ENCODE measurements at places on chromosomes 7 and 10. TPM values are rescaled to one million over a fixed set of nuclear protein-coding genes. Genes with fewer than 3 reads are reported as not detected.

- DNase-seq: no peak
These were observed 65.5 kb downstream of the PYROXD2 start for GRCh38 chr10:98349508-98349922.

- no peak for DNase-seq
These were observed 30.2 kb downstream of the USP6NL start for GRCh38 chr10:11581213-11581612.

DNA sequence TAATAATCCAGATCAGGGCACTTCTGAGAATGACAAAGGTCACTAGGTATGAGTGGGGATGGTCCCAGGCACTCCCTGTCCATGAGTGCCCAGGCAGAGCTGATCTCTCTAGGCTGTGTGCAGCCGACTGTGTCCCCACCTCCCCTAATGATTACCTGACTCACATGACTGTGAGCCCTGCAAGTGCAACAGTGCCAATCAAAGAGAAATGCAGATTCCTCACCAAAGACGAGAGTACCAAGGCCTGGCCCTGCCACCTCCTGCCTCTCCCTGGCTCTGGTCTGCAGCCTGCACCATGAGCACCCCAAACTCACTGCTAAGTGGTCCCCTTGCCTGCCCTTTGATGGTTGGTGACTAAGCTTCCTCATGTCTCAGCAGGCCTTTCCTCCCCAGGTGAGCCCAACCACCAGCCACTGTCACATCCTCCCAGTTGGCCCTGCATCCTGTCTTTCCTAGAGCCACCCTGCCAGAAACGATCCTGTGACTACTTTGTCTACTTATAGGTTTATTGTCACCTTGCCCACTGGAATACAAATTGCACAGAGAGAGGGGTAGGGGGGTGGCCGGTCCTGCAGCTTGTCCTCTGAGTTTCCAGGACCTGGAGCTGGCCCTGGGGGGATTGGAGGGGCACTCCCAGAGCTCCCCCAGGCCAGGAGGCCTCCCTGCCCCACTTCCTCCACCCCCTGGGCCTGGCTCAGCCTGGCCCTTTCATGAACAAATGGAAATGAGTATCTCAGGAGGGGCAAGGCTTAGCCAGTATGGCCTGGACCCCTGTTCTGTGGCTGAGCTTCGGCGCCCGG lies 22.4 kb upstream of the GDF10 start:
- DNase-seq: no peak

- no peak for DNase-seq
These were observed 33.8 kb downstream of the MAP3K8 start for GRCh38 chr10:30467651-30468338.

The CTAGE8 gene
- total RNA-seq: not detected

DNA sequence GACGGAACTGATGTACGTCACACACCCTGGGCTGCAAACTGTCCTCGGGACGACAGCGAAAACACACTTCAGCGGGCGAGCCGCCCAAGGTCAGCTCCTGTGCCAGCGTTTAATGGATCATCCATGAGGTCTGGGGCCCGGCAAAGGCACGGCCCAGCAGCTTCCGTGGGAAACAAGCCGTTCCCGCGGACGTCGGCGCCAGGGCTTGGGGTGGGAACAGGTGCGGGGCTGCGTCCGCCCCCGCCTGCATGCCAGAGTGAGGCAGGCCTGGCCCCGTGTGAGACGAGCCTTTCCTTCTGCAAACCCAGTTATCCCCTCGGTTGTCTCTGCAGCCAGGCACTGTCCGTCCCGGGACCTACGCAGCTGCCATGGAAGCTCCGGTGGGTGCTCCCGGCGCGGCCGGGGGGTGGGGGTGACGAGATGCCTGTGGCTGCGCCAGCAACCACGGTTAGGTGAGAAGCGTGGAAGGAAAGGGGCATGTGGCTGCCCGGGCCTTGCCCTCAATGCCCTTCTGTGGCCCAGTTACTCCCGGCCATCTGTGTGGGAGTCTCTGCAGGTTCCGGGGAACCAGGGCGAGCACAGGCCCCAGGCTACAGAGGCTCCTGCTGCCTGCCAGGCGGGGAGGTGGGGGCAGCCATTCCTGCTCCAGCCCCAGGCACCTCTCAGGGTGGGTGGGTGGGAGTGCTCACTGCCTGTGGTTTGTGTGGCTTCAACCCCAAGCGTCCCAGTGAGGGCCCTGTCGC lies 42.2 kb upstream of the PDGFA start:
- DNase-seq: no peak

The PBLD gene
- 1.3 TPM for total RNA-seq

The VIPR2 gene
- total RNA-seq: 0.45 TPM

- no peak for DNase-seq
These were observed 27.0 kb upstream of the BMS1 start for GRCh38 chr10:42755556-42756093.

The SNCG gene
- total RNA-seq: not detected

DNA sequence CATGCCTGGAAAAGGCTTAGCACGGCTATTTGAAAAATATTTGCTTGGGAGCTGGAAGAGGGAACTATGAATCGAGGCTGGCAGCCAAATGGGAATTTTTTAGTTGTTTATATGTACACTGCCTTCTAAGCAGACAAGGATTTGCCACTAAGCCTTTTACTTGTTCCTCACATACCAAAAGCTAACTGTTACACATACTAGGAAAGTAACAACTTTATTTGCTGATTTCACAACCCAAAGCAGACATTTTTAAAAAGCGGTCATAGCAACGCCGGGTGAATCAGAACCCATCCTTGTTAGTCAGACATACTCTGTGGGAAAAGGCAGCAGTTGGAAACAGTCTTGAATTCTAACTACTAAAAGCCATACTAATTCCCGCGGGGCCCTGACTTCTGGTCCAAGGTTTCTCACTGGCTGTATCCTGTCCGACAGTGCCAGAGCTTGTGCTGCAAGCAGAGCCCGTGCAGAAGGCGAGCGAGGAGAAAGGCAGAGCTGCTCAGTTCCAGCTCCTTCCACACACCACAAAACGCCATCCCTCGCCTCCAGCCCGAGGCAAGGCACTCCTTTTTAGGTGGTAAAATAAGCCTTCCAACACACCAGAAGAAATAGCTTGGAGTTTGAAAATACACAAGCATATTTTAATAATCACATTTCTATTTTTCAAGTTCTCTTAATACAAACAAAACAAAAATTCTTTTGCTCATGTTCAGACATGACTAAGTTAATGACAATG lies 89.2 kb downstream of the RNF216 start:
- no peak for DNase-seq

DNA sequence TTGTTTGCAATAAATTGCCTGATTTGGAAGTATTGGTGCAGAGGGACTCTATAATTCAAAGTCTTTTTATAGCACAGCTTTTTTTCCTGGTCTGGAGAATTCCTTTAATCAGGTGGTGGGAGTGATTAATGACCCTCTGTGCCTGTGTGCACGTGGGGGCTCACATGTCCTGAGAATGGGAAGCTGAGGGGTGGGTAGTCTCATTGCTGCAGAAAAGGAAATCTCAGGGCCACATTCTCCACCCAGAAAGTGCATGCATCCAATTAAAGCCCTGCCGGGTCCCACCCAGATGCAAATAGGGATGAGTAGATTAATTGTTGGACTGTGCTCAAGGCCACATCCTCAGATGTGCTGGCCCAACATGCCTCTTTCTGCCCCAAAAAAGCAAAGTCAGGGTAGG lies 324.7 kb downstream of the CXCL12 start:
- DNase-seq: no peak

- peak; percentile 81 for DNase-seq
These were observed 537 bp upstream of the MRPS24 start for GRCh38 chr7:43869867-43870240.

DNA sequence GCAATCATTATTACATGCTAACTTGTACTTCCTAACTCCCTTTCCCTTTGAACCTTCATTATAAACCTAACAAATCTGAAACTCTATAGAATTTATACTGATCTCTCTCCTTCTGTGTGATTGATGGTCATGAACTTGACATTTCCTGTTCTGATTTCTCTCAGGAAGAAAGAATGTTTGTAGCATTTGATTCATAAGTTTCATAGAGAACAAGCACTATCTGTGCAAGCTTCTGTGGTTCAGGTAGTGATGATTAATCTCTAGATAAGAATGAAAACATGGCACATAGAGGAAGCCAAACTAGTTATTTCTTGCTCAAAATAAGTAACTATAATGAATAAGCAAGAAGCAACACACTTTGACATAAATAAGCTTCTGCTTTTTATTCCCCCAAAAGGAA lies 34.2 kb downstream of the TFPI2 start:
- DNase-seq: no peak

GRCh38 chr7:21251151-21251800 lies 176.6 kb upstream of the SP4 start:
- no peak for DNase-seq

The OPN1SW gene
- not detected for total RNA-seq

- peak; percentile 63 for DNase-seq
These were observed 578 bp downstream of the CACUL1 start for GRCh38 chr10:118754229-118754555.

DNA sequence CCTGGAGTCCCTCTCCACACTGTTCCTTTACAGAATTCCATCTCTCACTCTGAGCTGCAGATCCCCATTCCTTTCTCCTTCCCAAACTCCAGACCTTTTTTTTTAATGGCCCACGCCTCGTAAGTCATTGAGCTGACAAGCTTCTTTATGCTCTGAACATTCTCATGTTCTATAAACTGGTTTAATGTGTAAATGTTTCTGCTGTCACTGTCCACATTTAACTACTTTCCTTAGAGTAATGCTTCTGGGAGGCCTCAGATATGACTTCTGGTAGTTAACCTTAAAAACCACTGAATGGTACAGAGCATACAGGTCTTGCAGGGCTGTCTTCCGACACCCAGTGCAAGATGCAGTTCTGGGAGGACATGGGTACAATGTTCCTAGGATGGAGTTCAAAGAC lies 71.1 kb upstream of the CAMK2B start:
- no peak for DNase-seq

The ANKRD61 gene
- total RNA-seq: not detected

The BHLHA15 gene
- 2.4 TPM for total RNA-seq

All from natural killer cell treated with Interleukin-12 subunit alpha and Interleukin-12 subunit beta and Interleukin-15 and Interleukin-18, amount 100 ng/mL, for 72 hours (primary cell).